ENCODE measurements at places on chromosomes 13 and 19.

GRCh38 chr19:12766051-12766521 lies 9.3 kb downstream of the HOOK2 start:
- no peaks in the 10 kb centered on the region for H3K27me3 ChIP-seq
- peaks cover 2% of the 10 kb centered on the region for H3K36me3 ChIP-seq
- peaks cover 3% of the 10 kb centered on the region for H3K4me1 ChIP-seq
- H3K4me3 ChIP-seq, result no peak overlapping the region
- DNase-seq, result peak; percentile 81

GRCh38 chr19:49212016-49212701 lies 54.6 kb downstream of the TRPM4 start:
- H3K4me1 ChIP-seq, result peaks cover 15% of the 10 kb centered on the region
- no peak overlapping the region for H3K4me3 ChIP-seq
- no peak for DNase-seq
- no peaks in the 10 kb centered on the region for H3K36me3 ChIP-seq
- H3K27me3 ChIP-seq, result peaks cover 2% of the 10 kb centered on the region
- H3K27ac ChIP-seq, result no peak overlapping the region

- H3K36me3 ChIP-seq, result no peaks in the 10 kb centered on the region
- DNase-seq, result no peak
- no peaks in the 10 kb centered on the region for H3K4me1 ChIP-seq
- H3K27me3 ChIP-seq, result no peaks in the 10 kb centered on the region
These were observed 20.9 kb downstream of the GRTP1 start for GRCh38 chr13:113342820-113343691.

DNA sequence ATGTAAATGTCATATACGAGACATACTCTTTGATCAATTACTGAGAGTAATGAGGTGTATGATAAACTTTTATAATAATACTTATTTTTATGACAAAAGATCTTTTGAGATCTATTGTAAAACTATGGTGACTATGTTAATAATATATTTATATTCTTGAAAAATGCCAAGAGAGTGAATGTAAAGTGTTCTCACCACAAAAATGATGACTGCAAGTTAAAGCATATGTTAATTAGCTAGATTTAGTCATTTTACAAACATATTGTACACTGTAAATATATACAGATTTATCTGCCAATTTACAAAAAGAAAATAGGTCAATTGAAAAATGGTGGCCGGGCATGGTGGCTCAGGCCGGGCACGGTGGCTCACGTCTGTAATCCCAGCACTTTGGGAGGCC lies 81.0 kb downstream of the GPC6 start:
- H3K4me1 ChIP-seq, result no peaks in the 10 kb centered on the region
- H3K27me3 ChIP-seq, result no peaks in the 10 kb centered on the region
- no peaks in the 10 kb centered on the region for H3K36me3 ChIP-seq
- no peak for DNase-seq

DNA sequence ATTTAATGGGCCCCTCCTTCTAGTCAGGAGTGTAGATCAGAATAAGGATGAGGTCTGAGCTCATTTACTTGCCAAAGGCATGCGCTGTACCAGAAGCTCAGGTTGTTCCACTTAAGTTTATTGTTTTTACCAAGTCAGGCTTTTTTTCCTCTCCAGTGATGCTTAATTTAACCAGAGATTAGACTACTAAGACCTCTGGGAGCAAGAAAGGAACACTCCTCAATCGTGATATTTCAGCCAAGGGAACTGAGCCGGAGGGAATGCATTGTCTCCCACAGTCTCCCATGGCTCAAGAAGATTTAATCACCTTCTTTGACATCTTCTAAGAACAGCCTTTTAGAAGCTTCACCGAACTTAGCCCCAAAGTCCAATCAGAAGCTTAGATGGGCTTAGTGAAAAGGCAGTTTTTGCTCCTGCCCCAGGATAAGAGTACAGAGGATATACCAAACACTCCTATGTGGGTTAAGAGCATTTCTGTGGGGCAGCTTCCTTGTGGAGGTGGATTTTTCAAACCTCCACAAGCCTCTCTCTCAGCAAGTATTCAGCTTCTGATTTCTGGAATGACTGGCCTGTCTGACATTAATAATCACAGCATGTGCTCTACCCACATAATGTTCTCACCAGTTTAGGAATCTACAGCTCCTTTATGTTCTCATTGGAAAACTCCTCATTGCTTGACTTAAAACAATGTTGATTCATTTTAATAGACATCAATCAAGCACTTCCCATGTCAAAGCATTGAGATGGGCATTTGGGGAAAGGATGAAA lies 322.7 kb downstream of the SUCLA2 start:
- H3K27ac ChIP-seq, result no peak overlapping the region

GRCh38 chr19:18292810-18293641 lies 11.6 kb upstream of the JUND start:
- H3K27ac ChIP-seq, result peak overlapping the region; percentile 93
- H3K4me3 ChIP-seq, result peak overlapping the region; percentile 85
- H3K4me1 ChIP-seq, result peaks cover 61% of the 10 kb centered on the region
- H3K36me3 ChIP-seq, result peaks cover 38% of the 10 kb centered on the region
- peak; percentile 88 for DNase-seq

- no peaks in the 10 kb centered on the region for H3K36me3 ChIP-seq
- no peaks in the 10 kb centered on the region for H3K4me1 ChIP-seq
- H3K4me3 ChIP-seq, result no peak overlapping the region
- DNase-seq, result no peak
- H3K27me3 ChIP-seq, result peaks cover 5% of the 10 kb centered on the region
These were observed 258.8 kb upstream of the IRS2 start for GRCh38 chr13:110045202-110045601.

DNA sequence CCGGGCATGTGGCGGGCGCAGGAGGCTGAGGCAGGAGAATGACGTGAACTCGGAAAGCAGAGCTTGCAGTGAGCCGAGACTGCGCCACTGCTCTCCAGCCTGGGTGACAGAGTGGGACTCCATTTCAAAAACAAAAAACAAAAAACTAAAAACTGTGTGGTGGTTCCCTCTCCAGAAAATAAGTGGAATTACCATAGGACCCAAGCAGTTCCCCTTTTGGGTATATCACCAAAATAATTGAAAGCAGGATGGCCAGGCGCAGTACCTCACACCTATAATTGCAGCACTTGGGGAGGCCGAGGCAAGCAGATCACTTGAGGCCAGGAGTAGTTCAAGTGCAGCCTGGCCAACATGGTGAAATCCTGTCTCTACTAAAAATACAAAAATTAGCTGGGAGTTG lies 15.7 kb upstream of the LDLR start:
- H3K27me3 ChIP-seq, result no peaks in the 10 kb centered on the region
- DNase-seq, result no peak
- no peak overlapping the region for H3K4me3 ChIP-seq
- peaks cover 3% of the 10 kb centered on the region for H3K4me1 ChIP-seq
- H3K27ac ChIP-seq, result no peak overlapping the region

DNA sequence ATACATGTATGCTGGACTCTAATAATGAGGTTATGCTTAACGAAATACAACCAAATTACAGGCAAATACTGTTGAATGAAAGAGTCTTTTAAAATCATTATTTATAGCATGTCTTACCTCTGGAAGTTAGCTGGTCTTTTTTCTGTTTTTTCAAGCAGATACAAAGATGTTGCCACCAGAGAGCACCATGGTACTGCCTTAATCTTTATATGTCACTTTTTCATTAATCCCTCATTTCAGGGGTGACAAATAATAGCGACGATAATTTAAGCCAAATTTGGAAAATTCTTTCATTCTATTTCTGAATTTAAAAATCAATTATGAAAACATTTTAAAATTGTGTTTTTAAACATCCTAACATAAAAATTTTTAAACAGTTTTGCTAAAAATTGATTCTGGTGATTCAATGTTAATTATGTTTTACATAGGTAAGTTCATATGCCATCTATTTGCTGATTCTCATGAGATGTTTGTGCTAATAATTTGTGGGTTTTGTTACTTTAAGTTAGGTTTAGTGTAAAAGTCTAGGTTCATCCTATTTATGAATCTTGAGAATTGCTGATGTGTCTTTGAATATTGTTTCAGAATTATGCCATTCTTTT lies 379.3 kb upstream of the SGCG start:
- H3K27me3 ChIP-seq, result peaks cover 7% of the 10 kb centered on the region
- no peak for DNase-seq
- H3K4me1 ChIP-seq, result no peaks in the 10 kb centered on the region

DNA sequence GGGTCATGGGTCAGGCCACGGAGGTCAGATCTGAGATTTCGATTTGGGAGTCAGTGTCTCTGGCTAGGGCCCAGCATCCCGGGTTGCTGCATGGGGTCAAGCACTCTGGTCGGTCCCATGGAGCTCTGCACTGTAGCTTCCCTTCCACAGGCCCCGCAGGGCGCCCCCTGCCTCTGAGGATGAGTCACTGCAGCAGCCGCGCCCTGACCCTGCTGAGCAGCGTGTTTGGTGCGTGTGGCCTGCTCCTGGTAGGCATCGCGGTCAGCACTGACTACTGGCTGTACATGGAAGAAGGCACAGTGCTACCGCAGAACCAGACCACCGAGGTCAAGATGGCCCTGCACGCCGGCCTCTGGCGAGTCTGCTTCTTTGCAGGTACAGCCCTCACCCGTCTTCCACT lies 3.6 kb downstream of the CACNG7 start:
- H3K27ac ChIP-seq, result no peak overlapping the region
- peak; percentile 26 for DNase-seq
- peaks cover 44% of the 10 kb centered on the region for H3K27me3 ChIP-seq
- no peak overlapping the region for H3K4me3 ChIP-seq

GRCh38 chr13:75872980-75873379 lies 236.8 kb downstream of the LMO7 start:
- H3K4me3 ChIP-seq, result no peak overlapping the region
- no peaks in the 10 kb centered on the region for H3K36me3 ChIP-seq
- H3K4me1 ChIP-seq, result peaks cover 7% of the 10 kb centered on the region
- no peak for DNase-seq

DNA sequence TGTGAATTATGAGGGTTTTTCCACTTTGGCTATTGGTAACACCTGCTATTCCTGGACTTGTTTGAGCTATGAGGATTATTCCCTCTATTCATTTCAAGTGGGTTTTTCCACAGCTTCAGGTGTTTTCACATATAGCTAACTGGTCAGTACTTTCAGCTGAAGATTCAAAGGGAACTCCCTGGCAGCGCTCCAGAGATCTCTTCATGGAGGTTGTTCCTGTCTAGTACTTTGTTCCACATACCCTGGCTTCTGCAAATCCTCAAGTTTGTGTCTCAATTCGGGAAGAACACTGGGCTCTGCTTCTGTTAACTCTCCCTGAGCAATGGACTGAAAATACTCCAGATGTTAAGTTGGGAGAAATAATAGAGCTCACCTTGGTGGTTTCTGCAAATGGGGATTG lies 5.6 kb upstream of the ZNF607 start:
- no peak for DNase-seq
- no peaks in the 10 kb centered on the region for H3K4me1 ChIP-seq
- no peak overlapping the region for H3K27ac ChIP-seq
- no peaks in the 10 kb centered on the region for H3K27me3 ChIP-seq
- no peak overlapping the region for H3K4me3 ChIP-seq

GRCh38 chr13:46401432-46401831 lies 14.4 kb upstream of the RUBCNL start:
- H3K36me3 ChIP-seq, result no peaks in the 10 kb centered on the region
- H3K27me3 ChIP-seq, result no peaks in the 10 kb centered on the region
- no peak overlapping the region for H3K4me3 ChIP-seq
- H3K27ac ChIP-seq, result no peak overlapping the region

DNA sequence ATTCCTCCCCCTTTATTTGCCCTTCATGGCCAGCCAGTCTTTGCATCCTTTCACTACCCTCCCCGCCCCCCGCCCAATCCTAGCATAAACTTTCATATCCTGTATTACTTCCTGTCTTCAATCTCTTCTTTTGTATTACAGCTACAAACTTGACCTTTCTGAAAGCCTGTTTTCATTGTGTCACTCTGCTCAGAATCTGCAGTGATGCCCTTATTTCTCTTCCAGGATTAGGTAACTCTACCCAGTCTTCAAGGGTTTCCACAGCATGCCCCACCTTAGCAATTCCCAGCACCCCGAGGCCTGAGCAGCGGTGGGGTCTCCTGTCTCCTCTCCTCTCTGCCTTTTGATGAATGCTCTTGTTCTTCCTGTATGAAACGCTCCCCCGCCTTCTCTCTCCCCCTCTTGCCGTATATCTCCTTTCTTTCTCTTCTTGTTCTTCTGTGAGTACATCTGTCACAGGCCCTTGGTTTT lies 145.6 kb downstream of the SHISA2 start:
- H3K36me3 ChIP-seq, result no peaks in the 10 kb centered on the region
- DNase-seq, result peak; percentile 47
- H3K27me3 ChIP-seq, result no peaks in the 10 kb centered on the region
- no peak overlapping the region for H3K4me3 ChIP-seq

DNA sequence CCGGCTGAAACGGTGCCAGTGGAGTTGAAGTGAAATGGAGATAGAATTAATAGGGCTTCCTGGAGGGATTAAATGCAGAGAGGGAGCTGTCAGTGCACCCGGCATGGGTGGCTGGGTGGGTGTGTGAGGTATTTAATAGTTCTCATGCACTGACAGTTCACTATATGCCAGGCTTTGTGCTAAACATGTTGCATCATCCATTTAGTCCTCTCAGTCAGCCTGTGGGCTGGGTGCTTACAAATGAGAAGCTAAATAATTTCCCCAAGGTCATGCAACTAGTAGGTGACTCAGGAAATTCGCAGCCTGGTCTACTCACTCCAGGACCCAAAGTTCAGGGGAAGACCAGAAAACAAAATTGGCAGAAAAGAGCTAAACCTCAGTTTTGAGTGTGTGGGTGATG lies 63.5 kb upstream of the SPATA13 start:
- H3K4me1 ChIP-seq, result peaks cover 18% of the 10 kb centered on the region
- H3K36me3 ChIP-seq, result no peaks in the 10 kb centered on the region
- peak overlapping the region; percentile 56 for H3K27ac ChIP-seq
- peak; percentile 83 for DNase-seq
- H3K4me3 ChIP-seq, result peak overlapping the region; percentile 3
- H3K27me3 ChIP-seq, result peaks cover 8% of the 10 kb centered on the region

DNA sequence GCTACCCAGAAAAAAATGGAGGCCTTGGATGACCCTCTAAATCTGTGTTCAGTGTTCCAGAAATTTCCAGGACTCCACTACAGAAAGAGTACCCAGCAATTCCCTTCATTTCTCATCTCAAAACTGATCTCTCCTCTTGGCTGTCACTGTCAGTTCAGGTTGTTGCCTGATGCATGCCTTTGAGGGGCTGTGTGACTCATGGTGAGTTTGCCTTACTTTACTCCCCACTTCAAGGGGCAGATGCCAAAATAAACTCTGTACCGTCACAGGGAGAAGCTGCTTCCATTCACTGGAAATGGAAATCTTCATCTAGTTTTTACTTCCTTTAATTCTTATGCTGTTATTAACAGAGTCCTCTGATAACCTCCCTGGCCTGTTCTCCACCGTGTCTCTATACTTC lies 1075.0 kb downstream of the DIAPH3 start:
- H3K4me3 ChIP-seq, result no peak overlapping the region
- H3K27me3 ChIP-seq, result no peaks in the 10 kb centered on the region
- no peaks in the 10 kb centered on the region for H3K36me3 ChIP-seq
